ENCODE measurements at places on chromosomes 12 and 14. TPM values are rescaled to one million over a fixed set of nuclear protein-coding genes. Genes with fewer than 3 reads are reported as not detected.

The TGM1 gene
- polyA plus RNA-seq: 1.1 TPM

The CEP170B gene
- 2.4 TPM for polyA plus RNA-seq

The GNS gene
- polyA plus RNA-seq: 69.2 TPM

The ARPC3 gene
- polyA plus RNA-seq: 154 TPM
